SW480 (cell line): ENCODE measurements at places on chromosomes 6 and 20.

GRCh38 chr6:130426066-130426721, 60.4 kb downstream of the TMEM200A start:
- DNase-seq: no peak

- no peak for DNase-seq
Measured at GRCh38 chr6:154341336-154341735, 15.3 kb downstream of the IPCEF1 start.

DNA sequence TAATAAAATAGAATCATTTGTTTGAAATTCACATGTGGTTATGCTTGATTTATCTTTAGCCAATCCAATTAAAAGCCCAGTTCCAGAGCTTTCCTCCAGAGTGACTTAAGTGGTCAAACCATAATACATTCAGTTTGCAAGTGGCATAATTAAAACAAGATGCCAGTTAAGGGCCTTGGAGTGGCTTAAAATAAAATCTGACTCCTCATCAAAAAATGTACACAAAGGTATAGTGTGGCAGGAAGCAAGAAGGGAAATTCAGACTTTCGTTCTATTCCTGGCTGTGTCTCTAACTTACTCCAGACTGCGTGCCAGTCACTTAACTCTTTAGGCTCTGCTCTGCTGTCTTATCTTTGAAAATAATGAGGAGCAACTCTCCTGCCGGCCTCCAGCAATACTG, 251.3 kb upstream of the PRND start:
- DNase-seq: no peak

GRCh38 chr6:144027932-144028587, 20.0 kb upstream of the PLAGL1 start:
- DNase-seq: no peak

DNA sequence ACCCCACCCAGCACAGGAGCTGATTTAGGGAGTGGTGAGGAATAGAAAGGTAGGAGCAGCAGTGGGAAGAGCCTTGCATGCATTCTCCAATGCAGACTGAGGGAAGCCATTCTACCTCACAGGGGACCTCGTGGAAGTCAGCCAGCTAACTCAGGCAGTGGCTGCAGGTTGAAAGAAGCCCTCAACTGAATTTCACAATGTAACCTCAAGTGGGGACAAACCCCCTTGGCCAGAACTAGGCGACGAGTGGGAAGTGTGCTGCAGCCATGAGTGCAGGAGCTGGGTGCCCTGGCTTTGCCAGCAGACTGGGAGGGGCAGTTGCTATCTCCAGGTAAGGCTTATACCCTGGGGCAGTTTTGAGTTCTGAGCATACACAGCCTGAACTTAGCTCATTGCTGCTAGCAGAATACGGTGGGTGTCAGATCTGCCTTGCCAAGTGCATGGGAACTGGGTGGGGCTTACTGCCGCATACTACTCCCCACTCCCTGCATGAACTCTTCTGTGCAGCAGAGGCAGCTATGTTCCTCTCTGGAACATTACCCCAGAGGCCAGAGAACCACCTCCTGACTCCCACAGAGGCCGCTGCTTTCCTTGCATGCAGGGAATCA, 126.5 kb downstream of the CDK19 start:
- no peak for DNase-seq
